ENCODE measurements at places on chromosomes 3 and 15.

GRCh38 chr15:33309602-33310276 lies 1.0 kb upstream of the RYR3 start:
- no peak for DNase-seq

DNA sequence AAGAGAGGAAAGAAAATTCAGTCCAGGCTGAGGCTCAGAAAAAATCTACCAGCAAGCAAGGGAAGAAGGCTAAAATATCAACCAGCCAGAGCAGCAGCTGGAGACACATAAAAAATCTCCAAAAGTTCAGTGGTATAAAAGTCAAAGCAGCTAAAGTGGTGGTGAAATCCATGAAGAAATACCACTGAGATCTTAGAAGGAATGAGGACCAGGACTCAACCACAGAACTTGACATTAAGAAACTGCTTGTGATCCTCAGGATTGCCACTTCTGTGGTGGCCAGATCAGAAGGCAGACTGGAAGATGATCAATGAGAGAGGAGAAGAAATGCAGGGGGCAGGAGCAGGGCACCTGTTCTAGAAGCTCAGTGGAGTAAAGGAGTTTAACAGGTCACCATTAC lies 22.5 kb downstream of the CNTN3 start:
- DNase-seq: no peak

DNA sequence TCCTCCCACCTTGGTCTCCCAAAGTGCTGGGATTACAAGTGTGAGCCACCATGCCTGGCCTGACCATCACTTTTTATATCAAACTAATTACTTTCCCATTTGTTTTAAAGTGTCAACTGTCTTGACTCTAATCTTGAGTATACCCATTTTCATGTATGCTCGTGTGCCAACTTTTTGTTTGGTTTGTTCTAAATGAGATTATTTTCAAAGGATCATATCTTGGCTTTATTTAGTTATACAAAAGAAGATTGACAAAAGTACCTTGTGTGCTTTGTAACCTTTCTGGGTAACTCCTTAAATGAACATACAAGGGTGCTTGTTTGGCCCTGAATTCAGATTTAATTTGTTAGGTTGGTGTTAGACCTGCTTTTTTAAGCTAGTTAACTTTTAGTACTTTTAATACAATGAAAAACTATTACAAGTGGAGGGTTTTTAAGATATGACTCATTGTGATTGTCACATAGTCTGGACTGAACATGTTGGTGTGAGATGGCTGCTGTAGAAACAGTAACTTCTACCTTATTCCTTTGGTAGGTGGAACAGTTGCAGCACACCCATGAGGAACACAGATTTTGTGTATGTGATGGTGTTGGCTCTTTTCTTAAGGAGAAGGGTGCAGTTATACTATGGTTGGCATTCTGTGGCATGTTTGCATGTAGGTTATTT lies 10.7 kb downstream of the KIF23 start:
- no peak for DNase-seq

DNA sequence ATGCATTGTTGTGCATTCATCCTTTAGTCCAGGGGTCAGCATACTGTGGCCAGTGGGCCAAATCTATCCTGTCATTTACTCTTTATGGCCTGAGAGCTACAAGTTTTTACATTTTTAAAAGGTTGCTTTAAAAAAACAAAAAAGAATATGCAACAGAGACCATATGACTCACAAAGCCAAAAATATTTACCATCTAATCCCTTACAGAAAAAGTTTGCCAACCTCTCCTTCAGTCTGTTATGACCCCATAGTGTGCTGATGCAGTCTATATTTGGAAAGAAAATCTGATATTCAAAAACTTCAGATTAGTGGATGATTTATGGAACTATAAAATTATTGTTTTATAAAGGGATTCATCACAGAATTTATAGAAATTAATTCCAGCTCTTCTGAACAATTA lies 237.5 kb upstream of the IL12A start:
- no peak for DNase-seq

DNA sequence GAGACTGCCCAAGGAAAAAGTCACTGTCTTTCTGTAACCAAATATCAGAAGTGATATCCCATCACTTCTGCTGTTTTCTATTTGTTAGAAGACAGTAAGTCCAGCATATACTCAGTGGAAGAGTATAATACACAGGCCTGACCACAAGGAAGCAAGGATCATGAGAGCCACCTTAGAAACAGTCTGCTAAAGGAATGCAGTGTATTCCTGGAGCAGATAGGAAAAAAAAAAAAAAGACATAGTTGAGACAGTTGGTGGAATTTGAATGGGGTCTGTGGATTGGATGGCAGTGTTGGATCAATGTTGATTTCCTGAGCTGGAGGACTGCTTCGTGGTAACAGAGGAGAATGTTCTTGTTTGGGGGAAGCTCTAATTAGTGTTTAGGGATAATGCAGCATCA lies 26.5 kb upstream of the FBXL2 start:
- DNase-seq: no peak

DNA sequence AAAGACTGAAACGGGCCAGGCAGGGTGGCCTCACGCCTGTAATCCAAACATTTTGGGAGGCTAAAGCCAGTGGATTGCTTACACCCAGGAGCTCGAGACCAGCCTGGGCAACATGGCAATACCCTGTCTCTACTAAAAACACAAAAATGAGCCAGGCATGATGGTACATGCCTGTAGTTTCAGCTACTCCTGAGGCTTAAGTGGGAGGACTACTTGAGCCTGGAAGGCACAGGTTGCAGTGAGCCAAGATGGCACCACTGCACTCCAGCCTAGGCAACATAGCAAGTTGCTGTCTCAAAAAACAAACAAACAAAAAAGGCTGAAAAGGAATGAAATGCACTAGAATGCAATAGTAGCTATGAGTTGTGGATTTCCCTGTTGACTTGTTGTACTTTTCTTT lies 94.7 kb downstream of the STAG1 start:
- no peak for DNase-seq

DNA sequence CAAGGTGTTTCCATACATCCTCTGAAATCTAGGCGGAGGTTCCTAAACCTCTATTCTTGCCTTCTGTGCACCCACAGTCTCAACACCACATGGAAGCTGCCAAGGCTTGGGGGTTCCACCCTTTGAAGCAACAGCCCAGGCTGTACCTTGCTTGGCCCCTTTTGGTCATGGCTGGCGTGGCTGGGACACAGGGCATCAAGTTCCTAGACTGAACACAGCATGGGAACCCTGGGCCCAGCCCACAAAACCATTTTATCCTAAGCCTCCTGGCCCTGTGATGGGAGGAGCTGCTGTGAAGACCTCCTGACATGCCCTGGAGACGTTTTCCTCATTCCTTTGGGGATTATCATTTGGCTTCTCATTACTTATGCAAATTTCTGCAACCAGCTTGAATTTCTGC lies 739.0 kb upstream of the NECTIN3 start:
- DNase-seq: no peak

DNA sequence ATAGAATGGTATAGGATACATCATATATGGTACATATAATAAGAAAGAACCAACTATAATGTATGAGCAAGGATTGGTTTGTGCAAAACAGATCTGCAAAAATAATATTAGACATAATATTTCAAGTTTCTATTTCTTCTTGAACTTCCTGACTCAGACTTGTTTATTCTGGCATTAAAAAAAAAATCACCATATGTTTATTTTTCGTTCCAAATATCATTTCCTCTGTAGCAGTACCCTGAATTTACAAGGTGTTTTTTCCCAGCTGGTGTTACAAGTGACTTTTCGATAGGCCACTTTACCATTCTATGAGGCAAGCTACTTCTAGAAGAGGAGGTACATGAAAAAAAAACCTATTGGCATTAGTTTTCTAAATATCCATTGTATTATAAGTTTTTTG lies 785.0 kb downstream of the PDCD6IP start:
- no peak for DNase-seq

DNA sequence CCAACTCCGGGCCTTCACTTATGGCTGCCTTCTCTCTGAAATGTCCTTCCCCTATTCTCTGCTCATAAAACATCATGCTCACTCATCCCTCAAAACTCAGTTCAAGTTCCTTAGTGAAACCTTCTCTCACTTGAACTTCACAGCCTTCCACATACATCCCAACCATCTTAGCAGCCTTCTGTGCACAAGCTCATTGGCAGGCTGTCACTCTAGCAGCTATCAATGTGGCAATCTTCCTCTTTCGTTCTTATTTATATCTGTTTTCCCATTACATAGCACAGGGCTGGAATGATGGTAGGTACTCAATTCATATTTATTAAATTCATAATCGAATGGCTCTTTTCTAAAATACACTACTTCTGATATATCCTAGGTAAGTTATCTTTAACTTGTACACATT lies 66.4 kb upstream of the MCTP2 start:
- DNase-seq: no peak

DNA sequence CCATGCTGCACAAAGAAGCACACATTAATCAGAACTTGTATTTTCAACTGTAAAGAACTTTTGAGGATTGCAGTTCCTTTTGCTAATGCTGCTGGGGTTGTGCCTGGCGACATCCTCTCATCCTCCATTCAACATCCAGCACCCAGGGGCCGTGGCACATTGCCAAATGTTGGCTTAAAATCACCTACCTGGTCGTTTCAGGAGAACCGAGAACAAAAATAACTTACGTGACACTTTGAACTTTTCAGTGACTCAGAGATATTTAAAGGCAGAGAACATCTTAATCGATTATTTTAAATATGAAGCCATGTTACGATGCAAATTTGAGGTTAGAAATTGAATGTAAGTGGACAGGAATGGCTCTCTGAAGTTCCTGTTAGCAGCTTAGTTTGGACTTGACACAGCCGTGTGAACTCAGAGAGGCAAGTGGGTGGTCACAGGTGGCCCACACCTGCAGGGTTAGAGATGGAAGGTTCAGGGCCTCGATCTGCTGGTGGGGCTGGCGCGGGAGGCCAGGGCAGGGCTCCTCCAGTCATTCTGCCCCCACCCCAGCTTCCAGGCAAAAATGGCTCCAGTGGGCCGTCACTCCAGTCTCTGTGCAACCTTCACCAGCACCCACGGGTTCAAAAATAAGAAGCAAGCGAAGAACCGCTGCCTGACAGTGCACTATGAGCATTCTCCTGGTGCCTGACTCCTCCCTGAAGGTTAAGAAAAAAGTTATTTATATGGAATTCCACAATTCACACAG lies 12.2 kb downstream of the LRRK1 start:
- DNase-seq: no peak

DNA sequence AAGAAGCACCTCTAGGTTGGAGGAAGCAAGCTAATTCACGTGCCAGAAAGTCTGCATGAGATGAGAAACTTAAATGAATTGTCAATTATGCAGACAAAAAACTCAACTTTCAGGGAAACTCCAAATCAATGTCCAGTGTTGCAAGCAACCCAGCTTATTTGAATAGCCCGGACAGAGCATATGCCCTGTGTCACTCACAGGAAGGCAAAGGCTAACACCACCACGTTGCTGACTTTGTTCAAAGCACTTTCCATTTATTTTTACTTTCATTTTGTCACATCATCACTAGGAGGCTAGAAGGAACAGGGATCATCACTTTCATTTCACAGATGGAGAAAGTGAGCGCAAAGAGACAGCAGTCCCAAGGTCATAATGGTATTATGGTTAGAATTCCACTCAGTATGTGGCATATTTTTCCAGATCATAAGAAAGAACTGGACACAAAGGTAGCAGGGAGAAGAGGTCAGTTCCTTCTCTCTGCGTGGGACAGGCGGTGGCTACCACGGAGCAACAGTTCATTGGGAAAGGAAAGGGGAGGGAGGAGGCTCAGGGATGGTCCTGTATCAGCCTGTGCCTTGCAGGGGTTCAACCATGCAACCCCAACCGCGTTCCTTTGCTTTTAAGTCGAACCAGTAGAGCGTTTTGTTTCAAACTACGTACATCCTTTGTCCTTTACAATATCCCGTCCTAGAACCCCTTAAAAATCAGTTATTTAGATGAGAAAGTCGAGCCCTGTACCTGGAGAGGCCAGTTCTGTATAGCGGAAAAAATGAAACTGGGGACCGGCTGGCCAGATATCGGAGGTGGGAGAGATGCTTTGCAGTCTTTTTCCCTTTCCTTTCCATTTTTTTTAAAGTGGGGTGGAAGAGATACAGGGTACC lies 1.1 kb downstream of the HEG1 start:
- DNase-seq: no peak
